ENCODE measurements at places on chromosomes 11 and 22. TPM values are rescaled to one million over a fixed set of nuclear protein-coding genes. Genes with fewer than 3 reads are reported as not detected.

DNA sequence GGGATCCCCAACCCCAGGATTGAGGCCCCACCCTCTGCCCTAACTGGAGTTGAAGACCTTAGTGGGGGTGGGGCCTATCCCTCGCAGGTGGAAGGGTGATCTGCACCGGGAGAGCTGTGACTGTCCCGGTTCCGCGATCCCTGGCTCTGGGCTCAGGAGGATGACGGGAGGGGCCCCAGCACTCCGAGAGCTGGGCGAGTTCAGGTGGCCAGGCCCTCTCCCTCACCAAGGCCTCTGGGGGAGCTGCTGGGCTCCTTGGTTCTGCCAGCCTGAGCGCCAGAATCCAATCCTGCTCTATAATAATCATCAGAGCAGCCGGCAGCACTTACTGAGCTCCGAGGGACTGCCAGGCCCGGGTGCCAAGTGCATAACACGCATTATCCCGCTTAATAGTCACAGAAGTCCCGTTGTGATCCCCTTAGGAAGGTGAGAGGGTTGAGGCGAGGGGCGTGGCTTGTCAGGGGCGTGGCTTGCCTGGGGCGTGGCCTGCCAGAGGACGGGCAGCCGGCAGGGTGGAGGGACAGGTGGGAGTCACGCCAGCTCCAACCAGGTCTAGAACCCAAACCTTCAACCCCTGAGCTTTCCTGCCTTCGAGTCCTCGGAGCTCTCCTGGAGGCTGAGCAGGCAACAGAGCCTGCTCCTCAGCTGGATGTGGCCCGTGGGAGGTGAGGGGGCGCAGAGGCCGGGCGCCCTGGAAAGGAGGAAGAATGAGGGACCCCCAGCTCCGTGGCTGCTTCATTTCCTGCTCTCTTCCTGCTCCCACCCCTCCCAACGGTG, 7.3 kb upstream of the SYT7 start:
- no peaks in the 10 kb centered on the region for H3K27me3 ChIP-seq
- H3K4me1 ChIP-seq, result peaks cover 21% of the 10 kb centered on the region
- H3K36me3 ChIP-seq, result no peaks in the 10 kb centered on the region
- peak overlapping the region; percentile 44 for H3K4me3 ChIP-seq

DNA sequence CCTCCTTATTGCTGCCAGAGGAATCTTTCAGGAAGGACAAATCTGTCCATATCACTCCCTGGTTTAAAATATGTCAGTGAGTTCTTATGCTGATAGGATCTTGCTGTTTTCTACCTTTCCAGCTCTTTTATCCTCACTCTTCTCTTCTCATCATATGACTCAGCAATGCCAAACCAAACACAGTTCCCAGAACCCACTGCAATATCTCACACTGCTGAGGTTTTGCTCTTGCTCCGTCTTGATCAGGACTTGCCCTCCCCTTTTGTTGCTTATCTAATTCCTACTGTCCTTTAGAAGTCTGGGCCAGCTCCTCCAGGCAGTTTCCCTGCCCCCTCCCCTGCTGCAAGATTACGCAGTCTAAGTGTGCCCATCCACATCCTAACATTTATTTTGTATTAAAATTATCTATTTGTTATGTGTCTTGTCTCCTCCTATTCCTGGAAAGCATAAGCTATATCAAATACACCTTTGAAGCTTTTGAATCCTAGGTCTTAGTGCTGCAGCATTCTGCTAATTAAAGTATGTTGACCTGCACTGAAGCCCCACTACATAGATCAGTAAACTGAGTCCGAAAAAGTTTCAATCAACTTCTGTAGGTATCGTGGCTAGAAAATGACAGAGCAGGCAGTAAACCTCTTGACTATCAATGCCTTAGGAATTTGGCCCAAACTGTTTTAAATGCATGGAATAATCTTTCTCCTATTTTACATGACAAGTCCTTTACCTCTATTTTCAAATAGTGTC, 119.2 kb upstream of the C11orf87 start:
- H3K27ac ChIP-seq, result no peak overlapping the region
- H3K36me3 ChIP-seq, result no peaks in the 10 kb centered on the region
- H3K27me3 ChIP-seq, result no peaks in the 10 kb centered on the region
- peaks cover 6% of the 10 kb centered on the region for H3K4me1 ChIP-seq

- no peak for DNase-seq
- no peak overlapping the region for H3K4me3 ChIP-seq
- no peaks in the 10 kb centered on the region for H3K36me3 ChIP-seq
- H3K4me1 ChIP-seq, result peaks cover 4% of the 10 kb centered on the region
- peaks cover 13% of the 10 kb centered on the region for H3K27me3 ChIP-seq
Observed at GRCh38 chr11:116731821-116732220, 41.0 kb downstream of the BUD13 start.

DNA sequence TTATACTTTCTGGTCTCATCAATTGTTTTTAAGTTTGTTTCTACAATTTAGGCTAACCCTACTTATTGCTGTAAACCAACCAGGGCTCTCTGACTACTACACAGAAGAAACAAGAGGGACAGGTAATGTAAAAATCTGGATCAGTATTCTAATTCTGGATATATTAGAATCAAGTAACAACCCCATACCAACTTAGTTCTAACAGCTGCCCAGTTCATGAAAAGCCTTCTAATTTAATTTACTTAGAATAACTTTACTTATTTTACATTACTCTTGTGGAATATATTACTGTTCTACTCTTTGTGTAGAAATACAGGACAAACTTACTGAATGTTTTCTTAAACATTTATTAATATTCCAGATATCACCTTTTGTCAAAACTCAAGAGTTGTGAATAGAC, 45.5 kb upstream of the DBX1 start:
- DNase-seq, result no peak
- H3K27me3 ChIP-seq, result peaks cover 3% of the 10 kb centered on the region
- H3K4me1 ChIP-seq, result no peaks in the 10 kb centered on the region
- no peak overlapping the region for H3K4me3 ChIP-seq
- H3K27ac ChIP-seq, result no peak overlapping the region

GRCh38 chr11:110407315-110407714, 22.4 kb upstream of the FDX1 start:
- H3K4me3 ChIP-seq, result no peak overlapping the region
- H3K36me3 ChIP-seq, result no peaks in the 10 kb centered on the region
- no peak overlapping the region for H3K27ac ChIP-seq
- no peak for DNase-seq
- H3K27me3 ChIP-seq, result no peaks in the 10 kb centered on the region

DNA sequence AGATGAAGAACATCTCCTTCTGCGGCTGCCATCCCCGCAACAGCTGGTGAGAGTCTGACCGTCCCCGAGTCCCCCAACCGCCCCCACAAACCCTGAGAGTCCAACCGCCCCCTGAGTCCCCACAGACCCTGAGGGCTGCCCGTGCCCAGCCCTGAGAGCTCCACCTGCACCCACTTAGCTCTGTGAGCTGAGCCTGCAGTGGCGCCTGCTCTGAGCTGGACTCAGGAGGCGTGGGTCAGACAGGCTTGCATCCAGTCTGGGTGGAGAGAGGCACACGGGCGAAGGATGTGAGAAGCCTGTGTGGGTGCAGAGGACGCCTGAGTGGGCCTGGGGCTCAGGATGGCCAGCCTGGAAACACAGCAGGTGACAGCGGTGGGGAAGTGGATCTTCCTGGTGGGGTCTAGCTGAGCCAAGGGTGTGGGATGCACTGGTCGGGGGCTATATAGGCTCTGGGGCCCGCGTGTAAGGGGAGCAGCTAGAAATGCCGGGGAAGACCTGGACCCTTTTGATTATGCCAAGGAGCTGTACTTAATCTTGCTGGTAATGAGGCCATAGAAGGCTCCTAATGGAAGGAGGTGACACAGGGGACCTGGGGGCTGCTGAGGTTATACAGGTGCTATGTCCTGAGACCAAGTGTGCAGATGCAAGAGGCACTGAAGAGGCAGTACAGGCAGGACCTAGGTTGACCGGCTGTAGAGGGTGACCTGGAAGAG, 6.5 kb downstream of the MAPK8IP2 start:
- no peaks in the 10 kb centered on the region for H3K36me3 ChIP-seq
- H3K27me3 ChIP-seq, result peaks cover 54% of the 10 kb centered on the region
- no peak overlapping the region for H3K27ac ChIP-seq
- no peak for DNase-seq
- H3K4me1 ChIP-seq, result peaks cover 6% of the 10 kb centered on the region

DNA sequence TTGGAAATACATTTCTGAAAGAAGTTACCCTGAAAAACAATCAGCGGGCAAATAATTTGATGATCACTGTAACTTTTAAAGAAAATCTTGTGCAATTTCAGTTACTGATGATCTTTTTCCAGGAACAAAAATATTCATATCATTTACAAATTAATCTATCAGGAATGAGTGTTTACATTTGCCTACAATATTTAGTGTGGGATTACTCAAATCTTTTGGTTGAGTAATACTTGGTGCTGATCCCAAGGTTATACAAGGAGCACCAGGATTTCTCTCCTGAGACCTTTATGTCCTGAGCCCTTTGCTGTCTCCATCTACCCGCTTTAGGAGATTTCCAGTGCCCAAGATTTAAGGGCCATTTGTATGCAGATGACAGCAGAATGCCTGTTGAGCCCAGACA, 116.1 kb downstream of the ATXN10 start:
- no peaks in the 10 kb centered on the region for H3K27me3 ChIP-seq
- H3K4me1 ChIP-seq, result no peaks in the 10 kb centered on the region
- H3K4me3 ChIP-seq, result no peak overlapping the region
- H3K36me3 ChIP-seq, result no peaks in the 10 kb centered on the region
- no peak overlapping the region for H3K27ac ChIP-seq

- H3K27ac ChIP-seq, result no peak overlapping the region
- no peaks in the 10 kb centered on the region for H3K27me3 ChIP-seq
- no peak for DNase-seq
- peaks cover 3% of the 10 kb centered on the region for H3K4me1 ChIP-seq
- H3K36me3 ChIP-seq, result peaks cover 98% of the 10 kb centered on the region
- no peak overlapping the region for H3K4me3 ChIP-seq
Observed at GRCh38 chr22:50420015-50420414, 54.8 kb downstream of the SBF1 start.

DNA sequence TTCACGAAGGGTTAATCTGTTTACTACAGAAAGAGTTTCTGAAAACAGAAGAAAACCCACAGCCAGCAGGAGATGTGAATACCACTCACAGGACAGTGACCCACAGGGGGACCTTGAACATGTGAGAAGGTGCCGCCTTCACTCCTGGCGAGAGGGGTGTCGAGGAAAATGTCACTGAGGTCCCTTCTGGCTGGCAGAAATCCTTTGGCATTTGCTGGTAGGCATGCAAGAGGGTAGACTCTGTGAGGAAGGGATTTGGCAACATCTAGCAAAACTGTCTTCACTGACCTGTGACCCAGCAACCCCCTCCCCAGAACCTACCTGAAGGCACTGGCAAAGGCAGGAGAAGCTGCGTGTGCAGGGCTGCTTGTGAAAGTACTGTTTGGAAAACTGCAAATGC, 8.6 kb downstream of the KCNQ1 start:
- no peak for DNase-seq
- H3K4me3 ChIP-seq, result no peak overlapping the region
- H3K4me1 ChIP-seq, result no peaks in the 10 kb centered on the region
- H3K36me3 ChIP-seq, result no peaks in the 10 kb centered on the region
- H3K27me3 ChIP-seq, result no peaks in the 10 kb centered on the region

- H3K4me3 ChIP-seq, result no peak overlapping the region
- no peak for DNase-seq
- H3K27ac ChIP-seq, result peak overlapping the region; percentile 3
Observed at GRCh38 chr11:124725719-124726105, 14.0 kb upstream of the NRGN start.

DNA sequence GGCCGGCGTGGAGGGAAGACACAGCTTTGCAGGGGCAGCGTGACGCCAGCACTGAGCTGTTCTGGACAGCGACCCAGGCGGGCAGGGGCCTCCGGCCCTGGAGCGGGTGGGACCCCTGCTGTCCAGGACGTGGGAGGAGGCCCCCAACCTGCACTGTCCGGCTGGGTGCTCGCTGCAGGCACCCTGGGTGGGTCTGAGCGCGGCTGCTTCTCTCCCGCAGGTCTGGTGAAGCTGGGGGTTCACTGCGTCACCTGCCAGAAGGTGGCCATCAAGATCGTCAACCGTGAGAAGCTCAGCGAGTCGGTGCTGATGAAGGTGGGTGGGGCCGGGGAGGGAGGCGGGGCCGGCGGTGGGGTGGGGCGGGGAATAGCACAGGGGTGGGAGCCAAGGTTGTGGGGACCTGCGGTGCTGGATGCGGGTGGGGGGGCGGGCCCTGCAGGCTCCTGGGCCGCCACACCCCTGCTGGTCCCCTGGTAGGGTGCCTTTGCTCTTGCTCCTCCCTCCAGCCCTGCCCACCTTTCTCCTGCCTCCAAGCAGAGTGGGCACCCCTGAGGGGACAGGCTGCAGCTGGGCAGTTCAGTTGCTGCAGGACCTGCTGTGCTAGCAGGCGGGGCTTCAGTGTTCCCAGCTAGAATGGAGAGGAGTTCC, 46.2 kb downstream of the BRSK2 start:
- no peak overlapping the region for H3K27ac ChIP-seq
- no peak for DNase-seq
- H3K36me3 ChIP-seq, result no peaks in the 10 kb centered on the region
- H3K27me3 ChIP-seq, result peaks cover 12% of the 10 kb centered on the region
- H3K4me3 ChIP-seq, result no peak overlapping the region

GRCh38 chr11:76120513-76121101, 85.7 kb downstream of the WNT11 start:
- H3K4me1 ChIP-seq, result peaks cover 70% of the 10 kb centered on the region
- H3K27me3 ChIP-seq, result no peaks in the 10 kb centered on the region
- no peak for DNase-seq

GRCh38 chr11:43943931-43944751, 1.7 kb downstream of the C11orf96 start:
- peaks cover 15% of the 10 kb centered on the region for H3K4me1 ChIP-seq
- peak; percentile 44 for DNase-seq
- no peaks in the 10 kb centered on the region for H3K36me3 ChIP-seq

DNA sequence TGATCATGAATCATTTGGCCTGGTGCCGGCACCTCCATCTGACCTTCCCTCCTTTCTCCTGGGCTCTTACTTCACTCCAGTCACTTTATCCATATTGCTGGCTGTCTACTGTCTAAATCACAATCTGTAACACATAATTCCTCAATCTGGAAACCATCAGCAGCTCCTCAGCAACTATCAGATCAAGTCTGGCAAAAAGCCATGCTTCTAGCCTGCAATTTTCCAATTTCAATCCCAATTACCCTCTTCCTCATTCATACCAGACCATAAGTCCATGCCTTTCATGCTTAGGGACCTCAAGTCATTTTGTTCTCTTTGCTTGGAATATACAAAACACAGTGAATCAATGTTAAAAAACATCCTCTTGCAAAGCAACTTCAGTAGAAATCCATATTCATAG, 882.8 kb upstream of the ANO3 start:
- H3K27me3 ChIP-seq, result no peaks in the 10 kb centered on the region
- no peak for DNase-seq
- H3K36me3 ChIP-seq, result no peaks in the 10 kb centered on the region

The PATE2 gene
- total RNA-seq, result not detected

The MPZL2 gene
- total RNA-seq, result 12.8 TPM

The UPB1 gene
- 0.74 TPM for total RNA-seq

The EHBP1L1 gene
- total RNA-seq, result 67.6 TPM

The ETS1 gene
- total RNA-seq, result 42.4 TPM
